ENCODE measurements at places on chromosomes 5 and 9. TPM values are rescaled to one million over a fixed set of nuclear protein-coding genes. Genes with fewer than 3 reads are reported as not detected.

CEL gene
- 0.57 TPM for total RNA-seq

GRCh38 chr9:3858961-3859360, 333.2 kb upstream of the RFX3 start:
- peak; percentile 67 for DNase-seq

DNA sequence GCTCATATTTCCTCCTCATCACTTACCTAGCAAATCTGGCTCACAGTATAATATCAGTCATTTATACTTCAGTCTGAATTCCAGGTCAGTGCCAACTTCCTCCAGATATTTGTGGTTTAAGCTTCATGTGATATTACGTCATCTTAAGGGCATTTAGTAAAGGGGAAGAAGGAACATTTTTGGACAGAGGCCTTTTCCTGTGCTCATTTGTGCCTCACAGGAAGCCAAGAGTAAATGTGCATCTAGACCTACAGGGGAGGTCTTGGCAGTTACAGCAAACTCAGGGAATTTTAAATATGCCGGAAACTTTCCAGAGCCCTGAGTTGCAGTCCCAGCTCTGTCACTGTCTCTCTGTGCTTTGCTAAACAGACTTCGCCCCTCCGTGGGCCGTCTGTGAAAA, 12.3 kb upstream of the KCNIP1 start:
- DNase-seq, result peak; percentile 29

DNA sequence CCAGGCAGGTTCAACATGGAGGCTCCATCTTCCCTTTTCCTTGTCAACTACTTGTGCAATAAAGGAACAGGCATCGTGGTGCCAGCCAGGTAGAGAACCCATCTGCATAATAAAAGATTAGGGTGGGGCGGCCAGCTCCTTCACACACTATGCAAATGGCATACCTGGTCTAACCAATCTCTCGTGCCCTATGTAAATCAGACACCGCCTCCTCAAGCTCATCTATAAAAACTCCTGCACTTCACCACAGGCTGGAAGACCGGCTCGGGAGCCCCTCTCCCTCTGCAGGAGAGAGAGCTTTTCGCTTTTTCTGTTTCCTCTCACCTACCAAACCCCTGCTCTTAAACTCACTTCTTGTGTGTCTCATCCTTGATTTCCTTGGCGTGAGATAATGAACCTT, 244.3 kb upstream of the PUM3 start:
- no peak for DNase-seq

SHC3 gene
- under 0.01 TPM for total RNA-seq

DNA sequence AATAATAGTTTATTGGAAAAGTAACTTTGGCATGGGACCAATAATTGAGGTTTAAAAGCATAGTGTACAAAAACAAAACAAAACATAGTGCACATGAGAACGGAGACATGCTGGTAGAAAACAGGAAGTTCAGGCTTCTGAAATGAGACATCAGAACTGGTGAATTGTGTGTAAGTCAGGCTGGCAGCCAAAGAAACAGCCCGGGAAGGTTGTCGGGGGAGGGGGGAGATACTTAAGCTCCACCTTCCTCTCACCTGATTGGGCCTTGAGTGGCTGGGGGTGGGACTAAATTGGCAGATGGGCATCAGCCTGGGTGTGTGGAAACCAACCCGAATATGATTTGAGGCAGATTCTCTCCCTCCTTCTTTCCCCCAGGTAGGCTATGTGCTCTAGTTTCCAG, 256.3 kb downstream of the SMARCA2 start:
- no peak for DNase-seq
